Natural killer cell (primary cell): ENCODE measurements at places on chromosomes 16 and 17. TPM values are rescaled to one million over a fixed set of nuclear protein-coding genes. Genes with fewer than 3 reads are reported as not detected.

DNA sequence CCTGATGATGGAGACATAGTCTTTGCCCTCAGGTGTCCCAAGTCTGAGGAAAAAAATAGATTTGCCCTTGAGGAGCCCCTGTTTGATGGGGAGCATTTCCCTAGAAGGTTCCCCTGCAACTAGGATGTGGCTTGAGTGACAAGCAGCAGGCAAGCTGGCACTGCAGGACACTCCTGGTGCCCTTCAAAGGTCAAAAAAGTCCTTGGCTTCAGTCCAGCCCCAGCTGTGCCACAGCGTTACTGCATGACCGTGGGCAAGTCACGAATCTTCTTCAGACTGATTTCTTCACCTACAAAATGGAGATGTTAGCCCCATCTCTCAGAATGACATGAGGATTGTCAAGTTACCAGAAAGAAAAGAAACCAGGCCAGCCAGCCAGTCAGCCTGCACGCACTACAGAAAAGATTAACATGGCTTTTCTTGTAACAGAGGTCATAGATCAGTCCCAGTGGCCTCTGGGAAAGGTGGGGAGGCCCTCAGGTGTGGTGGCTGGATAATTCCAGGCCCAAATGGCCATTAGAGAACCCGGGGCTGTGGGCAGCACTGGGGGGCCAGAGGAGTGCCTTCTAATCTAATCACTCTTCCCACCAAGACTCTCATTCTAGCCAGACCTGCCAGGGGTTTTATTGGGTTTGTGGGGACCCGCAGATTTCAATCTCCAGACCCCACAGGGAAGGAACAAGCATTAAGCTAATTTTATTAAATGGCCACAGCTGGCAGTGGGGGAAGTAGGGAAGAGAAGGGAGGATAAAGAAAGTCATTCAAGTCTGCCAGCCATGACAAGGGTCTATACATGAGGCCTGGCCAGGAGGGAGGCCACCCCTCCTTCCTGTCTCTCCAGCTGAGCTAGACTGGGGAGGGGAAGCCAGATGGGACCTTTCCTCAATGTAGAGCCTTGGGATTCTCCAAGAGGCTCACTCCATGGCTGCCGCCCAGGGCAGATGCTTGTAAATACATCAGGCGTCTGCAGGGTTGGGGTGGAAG lies 9.7 kb upstream of the KIF18B start:
- no peak for DNase-seq

- DNase-seq, result no peak
Measured at GRCh38 chr17:80229011-80229410, 8.8 kb downstream of the SLC26A11 start.

DNA sequence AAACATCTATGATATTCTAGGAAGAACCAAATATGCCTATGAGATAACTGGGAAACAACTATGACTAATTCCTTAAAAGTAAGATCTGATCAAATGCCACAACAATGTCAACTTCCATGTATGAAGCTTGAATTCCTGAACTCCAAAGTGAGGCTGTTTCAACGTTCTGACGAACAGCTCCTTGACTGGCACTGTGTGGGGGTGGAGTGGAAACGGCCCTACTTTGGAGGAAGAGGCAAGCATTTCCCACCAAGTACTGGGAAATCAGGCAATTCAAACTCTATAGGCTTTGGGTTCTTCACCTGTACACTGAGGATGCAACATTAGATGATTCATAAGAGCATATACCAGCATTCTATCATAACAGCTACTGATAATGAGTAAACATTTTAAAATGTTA lies 187.2 kb downstream of the CDK5R1 start:
- DNase-seq, result no peak

PTX4 gene
- not detected for total RNA-seq

DNA sequence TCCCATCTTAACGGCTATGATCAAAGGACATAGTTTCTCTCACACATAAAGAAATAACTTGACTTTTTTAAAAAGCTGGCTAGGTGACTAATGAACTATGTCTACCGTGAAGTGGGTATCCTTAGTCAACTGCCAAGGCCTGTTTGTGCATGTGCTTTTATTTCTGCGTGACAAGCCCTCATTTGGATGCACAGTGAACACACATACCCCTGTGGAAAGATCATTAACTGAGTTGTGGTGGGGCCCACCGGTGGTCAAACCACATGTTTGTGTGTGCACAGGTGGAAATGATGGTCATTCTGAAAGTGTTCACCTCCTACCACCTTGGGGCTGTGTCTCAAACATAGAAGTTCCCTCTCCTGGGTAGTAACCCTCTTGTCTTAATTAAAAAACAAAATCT lies 256.1 kb upstream of the SALL1 start:
- DNase-seq, result no peak

GRCh38 chr16:2981899-2982250 lies 1.6 kb upstream of the PKMYT1 start:
- DNase-seq, result no peak

- no peak for DNase-seq
Measured at GRCh38 chr17:39014044-39014794, 47.0 kb upstream of the FBXO47 start.

ACSM2A gene
- not detected for total RNA-seq

UBFD1 gene
- total RNA-seq, result 51.4 TPM

- DNase-seq, result no peak
Measured at GRCh38 chr17:55903028-55903690, 152.3 kb downstream of the PCTP start.

GRCh38 chr17:65389949-65390348 lies 171.5 kb downstream of the AXIN2 start:
- DNase-seq, result no peak

- no peak for DNase-seq
Measured at GRCh38 chr17:69348429-69348828, 21.5 kb upstream of the ABCA5 start.

- no peak for DNase-seq
Measured at GRCh38 chr16:58563235-58563634, 47.9 kb downstream of the SETD6 start.

DNA sequence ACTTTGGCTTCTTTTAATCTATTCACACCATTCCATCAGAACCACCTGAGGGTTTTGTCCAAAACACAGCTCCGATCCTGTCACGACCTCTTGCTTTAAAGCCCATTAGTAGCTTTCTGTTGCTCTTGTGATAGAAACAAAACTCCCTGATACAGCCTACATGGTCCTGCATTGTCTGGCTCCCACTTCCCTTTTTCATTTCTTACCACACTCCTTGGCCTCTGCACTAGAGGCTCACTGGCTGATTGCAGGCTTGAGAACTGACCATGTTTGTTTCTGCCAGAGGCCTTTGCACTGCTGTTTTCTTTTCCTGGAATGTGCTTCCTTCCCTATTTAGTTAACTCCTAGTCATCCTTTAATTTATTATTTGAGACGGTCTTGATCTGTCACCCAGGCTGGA lies 23.7 kb downstream of the IST1 start:
- no peak for DNase-seq

DNA sequence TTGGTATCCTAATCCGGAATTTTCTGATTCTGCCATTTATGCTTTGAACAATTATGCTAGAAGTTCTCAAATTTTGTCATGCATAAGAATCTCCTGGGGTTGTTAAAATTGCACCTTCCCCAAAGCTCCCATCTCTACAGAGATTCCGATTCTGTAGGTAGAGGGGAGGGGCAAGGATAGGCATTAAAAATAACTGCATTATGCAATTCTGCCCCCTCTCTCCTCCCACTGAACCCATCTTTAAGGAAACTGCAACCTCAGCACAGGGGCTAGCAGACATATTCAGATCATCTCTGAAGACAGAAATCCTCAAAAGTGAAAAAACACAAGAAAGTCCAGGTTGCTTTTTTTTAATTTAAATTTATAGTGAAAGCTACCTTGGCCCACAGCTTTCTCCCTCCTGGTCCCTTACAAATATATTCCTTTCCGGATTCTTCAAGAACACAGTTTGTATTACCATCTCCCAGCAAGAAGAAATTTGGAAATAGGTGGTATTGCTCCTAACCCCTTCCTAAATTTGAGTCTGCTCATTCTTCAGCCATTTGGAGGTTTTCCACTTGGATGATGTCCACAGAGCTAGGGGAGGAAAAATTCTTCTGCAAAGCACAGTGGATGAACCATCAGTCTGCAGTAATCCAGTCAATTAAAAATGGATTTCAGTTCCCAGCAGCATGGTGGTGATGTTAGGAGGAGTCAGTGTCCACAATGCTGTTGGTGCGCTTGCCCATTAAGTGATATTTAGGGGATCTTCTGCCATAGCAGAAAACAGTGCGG lies 67.7 kb downstream of the RBFOX1 start:
- DNase-seq, result no peak

GRCh38 chr16:56425439-56425832 lies at the start of gene AMFR:
Gene AMFR, minus strand, starts transcription at chr16:56425545. Its CDS starts 218 bp downstream, at chr16:56425327.
- peak; percentile 72 for DNase-seq

FADS6 gene
- not detected for total RNA-seq
